ENCODE measurements at places on chromosomes 7 and 10.
A peak's percentile ranks its signal among the peaks of the same experiment; 100 is the strongest.

GRCh38 chr7:150307129-150307528 lies 16.0 kb upstream of the LRRC61 start:
- DNase-seq = no peak

- DNase-seq = no peak
Measured at GRCh38 chr10:6379015-6379776, 176.5 kb downstream of the PFKFB3 start.

GRCh38 chr7:99270702-99271101 lies 1.9 kb upstream of the MYH16 start:
- DNase-seq = no peak

DNA sequence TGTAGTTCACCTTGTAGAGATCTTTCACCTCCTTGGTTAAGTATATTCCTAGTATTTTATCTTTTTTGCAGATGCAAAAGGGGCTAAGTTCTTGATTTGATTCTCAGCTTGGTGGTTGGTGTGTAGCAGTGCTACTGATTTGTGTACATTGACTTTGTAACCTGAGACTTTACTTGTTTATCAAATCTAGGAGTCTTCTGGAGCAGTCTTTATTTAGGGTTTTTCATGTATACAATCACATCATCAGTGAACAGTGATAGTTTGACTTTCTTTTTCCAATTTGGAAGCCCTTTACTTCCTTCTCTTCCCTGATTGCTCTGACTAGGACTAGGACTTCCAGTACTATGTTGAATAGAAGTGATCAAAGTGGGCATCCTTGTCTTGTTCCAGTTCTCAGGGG lies 33.8 kb downstream of the GPR22 start:
- DNase-seq = no peak

GRCh38 chr10:15393139-15393825 lies 22.2 kb upstream of the FAM171A1 start:
- no peak for DNase-seq

- no peak for DNase-seq
Measured at GRCh38 chr10:73095481-73096021, 1.1 kb downstream of the P4HA1 start.

- no peak for DNase-seq
Measured at GRCh38 chr7:87220734-87221215, 1.2 kb upstream of the TMEM243 start.

- DNase-seq = no peak
Measured at GRCh38 chr7:102320601-102321350, 34.1 kb downstream of the SH2B2 start.

DNA sequence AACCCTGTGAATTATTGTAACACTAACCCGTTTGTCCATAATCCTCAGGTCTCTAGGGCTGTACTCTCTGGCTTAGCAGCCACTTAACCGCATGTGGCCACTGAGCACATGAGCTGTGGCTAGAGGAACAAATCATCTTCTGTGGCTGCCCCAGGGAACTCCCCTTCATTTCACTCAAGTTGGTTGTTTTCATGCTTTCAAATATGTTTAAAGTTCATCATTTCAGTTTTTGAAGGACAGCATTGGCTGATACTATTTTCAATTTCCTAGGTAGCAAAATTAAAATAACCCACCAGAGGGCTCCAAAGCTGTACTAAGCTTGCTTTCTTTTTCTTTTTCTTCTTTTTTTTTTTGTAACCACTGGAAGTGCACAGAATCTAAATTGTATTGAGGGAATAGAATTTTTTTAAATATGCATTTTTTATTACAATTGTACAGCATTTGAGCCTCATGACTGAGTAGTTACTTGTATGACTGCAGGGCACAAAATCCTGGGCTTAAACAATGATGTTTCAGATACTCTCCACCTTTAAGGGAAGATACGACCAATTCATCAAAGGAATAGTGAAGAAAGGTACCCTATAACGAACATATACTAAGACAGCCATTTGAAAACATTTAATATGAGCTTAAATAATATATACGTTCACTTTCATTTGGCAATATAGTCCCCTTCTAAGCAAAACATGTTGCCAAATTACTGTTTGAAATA lies 38.6 kb downstream of the MRC1 start:
- no peak for DNase-seq

- DNase-seq = no peak
Measured at GRCh38 chr7:69588773-69589172, 9.5 kb upstream of the AUTS2 start.

- DNase-seq = no peak
Measured at GRCh38 chr7:85776691-85777345, 590.0 kb upstream of the SEMA3D start.

DNA sequence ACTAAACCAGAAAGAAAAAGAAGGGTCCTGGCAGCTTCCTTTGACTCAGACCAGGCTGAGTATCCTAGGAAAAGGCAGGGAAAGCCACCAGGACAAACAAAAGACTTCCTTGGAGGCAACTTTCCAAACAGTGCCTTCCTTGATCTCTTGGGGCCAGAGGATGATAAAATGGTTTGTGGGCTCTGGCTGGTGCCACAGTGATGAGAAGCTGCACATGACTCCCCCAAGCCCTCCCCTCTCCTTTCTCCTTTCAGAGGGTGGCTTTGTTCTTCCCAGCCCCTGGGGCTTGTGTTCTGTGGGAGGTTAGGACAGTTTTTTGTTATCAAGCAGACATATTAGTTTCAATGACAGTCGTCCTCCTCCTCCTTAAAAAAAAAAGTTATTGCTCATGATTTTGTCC lies 183.2 kb downstream of the SEM1 start:
- peak; percentile 49 for DNase-seq

DNA sequence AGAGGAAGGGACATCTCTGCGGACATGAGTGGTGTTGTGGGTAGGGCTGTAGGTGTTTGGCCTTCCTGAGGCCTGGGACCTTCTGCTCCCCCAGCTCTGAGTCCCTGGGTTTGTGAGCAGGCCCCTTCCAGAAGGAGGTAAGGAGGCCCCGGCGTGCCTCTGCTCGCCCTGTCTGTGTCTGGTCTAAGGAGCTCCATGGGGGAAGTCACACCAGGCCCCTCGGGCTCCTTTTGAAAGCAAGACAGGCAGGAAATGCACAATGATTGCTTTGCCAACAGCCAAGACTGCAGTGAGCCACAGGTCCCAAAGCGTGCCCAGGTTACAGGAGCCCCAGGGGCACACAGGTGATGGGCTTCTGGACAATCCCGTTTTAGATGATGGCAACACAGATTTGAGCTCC lies 89.5 kb downstream of the FAM53B start:
- DNase-seq = no peak

- DNase-seq = no peak
Measured at GRCh38 chr7:132771301-132771730, 195.0 kb upstream of the PLXNA4 start.

GRCh38 chr10:79137300-79137756 lies 68.6 kb downstream of the ZMIZ1 start:
- DNase-seq = no peak

DNA sequence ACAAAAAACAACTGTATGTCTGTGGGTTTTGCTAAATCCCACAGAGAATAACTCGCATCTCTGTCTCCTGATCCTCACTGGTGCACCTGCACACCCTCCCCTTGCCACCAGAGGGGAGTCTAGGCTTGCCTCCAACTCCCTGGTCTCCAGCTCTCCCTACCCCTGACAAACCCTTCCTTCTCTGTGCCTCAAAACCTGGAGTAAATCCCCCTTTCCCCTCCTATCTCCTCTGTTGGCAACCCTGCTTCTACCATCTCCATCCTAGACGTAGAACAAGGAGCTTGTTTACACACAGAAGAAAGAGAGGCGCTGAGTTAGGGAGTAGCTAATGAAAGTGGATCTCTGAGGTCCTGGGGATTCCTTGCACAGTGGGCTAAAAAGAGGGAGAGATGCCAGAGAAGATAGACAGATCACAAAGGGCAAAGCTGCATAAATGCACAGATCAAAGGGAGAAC lies 6.0 kb downstream of the MBLAC1 start:
- peak; percentile 77 for DNase-seq

DNA sequence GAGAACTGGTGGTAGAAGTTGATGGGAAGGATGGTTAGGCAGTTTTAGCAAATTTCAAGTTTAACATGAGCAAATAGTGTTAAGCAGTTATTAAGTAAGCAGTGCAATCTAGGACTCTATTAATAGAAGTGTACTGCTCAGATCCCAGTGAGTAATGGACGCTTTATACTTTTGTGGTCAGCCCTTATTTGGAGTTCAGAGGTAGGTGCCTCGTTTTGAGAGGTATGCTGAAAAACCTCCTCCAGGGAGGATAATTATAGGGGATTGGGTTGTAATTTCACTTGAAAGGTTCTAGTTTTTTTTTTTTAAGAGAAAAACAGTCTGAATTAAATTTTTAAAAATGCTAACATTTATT lies 33.5 kb upstream of the CCDC7 start:
- no peak for DNase-seq

DNA sequence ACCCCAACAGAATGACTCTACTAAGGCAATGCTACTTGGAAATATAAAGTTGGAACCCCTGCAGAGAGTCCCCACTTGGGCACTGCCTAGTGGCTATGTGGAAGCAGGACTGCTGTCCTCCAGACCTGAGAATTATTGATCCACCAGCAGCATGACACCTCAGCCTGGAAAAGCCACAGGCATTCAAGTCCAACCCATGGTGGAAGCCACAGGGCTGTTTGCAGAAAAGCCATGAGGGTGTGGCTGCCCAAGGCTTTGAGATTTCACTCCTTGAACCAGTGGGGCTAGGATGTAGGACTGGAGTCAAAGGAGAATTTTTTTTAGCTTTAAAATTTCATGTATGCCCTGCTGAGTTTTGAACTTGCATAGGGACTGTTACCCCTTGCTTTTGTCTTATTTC lies 13.6 kb upstream of the GHRHR start:
- no peak for DNase-seq

- DNase-seq = no peak
Measured at GRCh38 chr10:71457908-71458307, 61.2 kb downstream of the CDH23 start.

DNA sequence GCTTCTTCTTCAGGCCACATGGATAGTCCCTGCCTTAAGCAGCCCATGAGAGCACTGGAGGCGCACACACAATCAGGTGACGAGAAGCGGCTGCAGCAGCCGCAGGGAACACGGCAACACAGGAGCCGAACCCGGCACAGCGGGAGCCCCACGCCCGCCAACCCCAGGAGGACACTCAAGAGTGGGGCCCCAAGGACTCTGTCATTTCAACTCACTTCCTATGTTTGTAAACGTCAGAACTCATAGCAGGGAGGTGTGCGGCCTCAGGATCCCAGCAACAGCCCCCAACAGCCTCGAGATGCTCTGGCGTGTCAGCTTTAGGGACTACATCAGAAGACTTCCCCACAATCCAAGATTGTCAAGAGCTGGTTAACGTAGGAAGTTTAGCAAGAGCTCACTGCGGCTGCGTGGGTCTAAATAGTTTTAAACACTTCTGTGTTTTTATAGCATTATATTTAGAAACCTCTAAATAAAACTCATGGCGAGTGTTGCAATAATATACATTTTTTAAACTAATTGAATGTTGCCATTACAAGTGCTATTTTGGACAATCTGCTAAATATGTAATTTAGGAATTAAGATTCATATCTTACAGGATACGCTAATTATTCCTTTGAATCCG lies 123.4 kb downstream of the MAD1L1 start:
- no peak for DNase-seq

- no peak for DNase-seq
Measured at GRCh38 chr7:1428941-1429501, 30.2 kb downstream of the MICALL2 start.

DNA sequence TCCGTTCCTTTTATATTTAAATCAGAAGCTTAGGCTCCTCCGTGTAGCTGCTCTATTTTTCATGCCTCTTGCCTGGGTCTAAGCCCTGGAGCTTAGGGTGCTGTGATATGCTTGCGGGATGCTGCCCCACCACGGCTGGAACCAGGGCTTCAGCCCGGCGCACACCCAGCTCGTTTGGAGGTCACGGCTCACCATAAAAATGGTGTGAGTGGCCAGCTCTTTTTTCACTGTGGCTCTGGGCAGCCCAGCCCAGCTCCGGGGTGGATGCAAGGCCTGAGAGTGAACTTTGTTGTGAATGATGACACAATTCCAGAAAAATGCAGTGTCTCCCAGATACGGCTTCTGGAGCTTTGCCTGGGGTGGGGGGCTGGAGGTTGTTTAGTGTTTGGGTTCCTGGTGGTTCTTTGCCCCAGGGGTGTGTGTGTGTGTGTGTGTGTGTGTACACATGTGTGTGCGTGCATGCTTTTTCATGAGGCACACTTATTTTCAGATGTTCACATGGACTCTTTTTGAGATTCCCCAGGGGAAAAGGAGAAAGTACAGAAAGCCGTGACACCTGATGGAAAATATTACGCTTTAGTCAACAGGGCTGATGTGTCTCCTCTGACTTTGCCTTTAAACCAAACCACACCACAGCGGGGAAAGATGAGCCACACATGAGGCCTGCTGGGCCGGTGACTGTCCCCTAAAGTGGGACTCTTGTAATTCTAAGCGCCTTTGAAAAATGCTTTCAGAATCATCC lies 46.2 kb downstream of the GRK5 start:
- peak; percentile 57 for DNase-seq

GRCh38 chr7:41568135-41568534 lies 134.8 kb downstream of the INHBA start:
- no peak for DNase-seq

- no peak for DNase-seq
Measured at GRCh38 chr10:13003759-13004158, 2.2 kb upstream of the CCDC3 start.

DNA sequence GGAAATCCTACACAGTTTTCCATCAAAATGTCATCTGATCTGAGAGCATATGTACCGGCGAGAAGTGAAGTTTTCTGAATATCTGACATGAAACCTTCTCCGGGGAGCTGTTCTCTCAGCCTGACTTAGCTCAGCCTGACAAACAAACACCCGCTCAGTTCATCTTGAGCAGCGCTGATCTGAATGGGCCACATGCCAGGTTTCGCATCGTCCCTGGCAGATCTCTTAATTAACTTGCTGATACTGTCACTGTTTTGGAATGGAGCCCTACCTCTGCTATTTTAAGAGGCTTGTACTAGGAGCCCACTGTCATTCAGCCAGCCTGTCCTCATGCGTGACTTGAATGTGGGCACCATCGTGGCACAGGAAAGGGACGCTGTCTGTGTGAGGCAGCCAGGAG lies 109.2 kb downstream of the STRA8 start:
- DNase-seq = no peak

GRCh38 chr7:103936558-103936957 lies 52.9 kb downstream of the RELN start:
- no peak for DNase-seq

GRCh38 chr7:157721468-157722136 lies 384.8 kb downstream of the DNAJB6 start:
- no peak for DNase-seq

GRCh38 chr10:131848741-131849590 lies 51.8 kb upstream of the PPP2R2D start:
- DNase-seq = peak; percentile 35

GRCh38 chr7:11077816-11078215 lies 104.1 kb downstream of the PHF14 start:
- no peak for DNase-seq

GRCh38 chr10:116944911-116945310 lies 60.1 kb downstream of the SHTN1 start:
- no peak for DNase-seq

- no peak for DNase-seq
Measured at GRCh38 chr7:148356303-148356702, 234.3 kb upstream of the C7orf33 start.

DNA sequence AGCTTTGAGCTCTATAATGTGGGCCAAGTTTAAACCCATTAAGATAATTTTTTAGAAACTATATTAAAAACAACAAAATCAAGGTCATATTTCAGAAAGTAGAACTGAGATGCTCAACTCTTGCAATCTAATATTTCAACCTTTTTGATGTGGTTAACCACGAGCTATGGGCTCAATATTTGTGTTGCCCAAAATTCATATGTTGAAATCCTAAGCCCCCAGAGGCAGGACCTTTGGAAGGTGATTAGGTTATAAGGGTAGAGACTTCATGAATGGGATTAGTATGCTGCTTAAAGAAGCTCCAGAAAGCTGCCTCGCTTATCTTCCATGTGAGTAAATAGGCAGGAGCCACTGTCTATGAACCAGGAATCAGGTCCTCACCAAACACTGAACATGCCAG lies 284.4 kb downstream of the CRPPA start:
- DNase-seq = no peak
